ENCODE measurements at places on chromosomes 6 and 20. TPM values are rescaled to one million over a fixed set of nuclear protein-coding genes. Genes with fewer than 3 reads are reported as not detected.

Gene GABRR1
- polyA plus RNA-seq = not detected

Gene RANBP9
- polyA plus RNA-seq = 20.4 TPM

Gene HLA-DPA1
- polyA plus RNA-seq = 1.6 TPM

Gene BPIFB1
- not detected for polyA plus RNA-seq

Gene KIAA1755
- polyA plus RNA-seq = 0.44 TPM

Gene MMP24
- 18.1 TPM for polyA plus RNA-seq

Gene SLC52A3
- polyA plus RNA-seq = not detected

Gene TUBB1
- 0.02 TPM for polyA plus RNA-seq

Gene CLDN20
- not detected for polyA plus RNA-seq

Gene LAMA2
- polyA plus RNA-seq = 0.92 TPM

Gene TP53TG5
- not detected for polyA plus RNA-seq

Gene NDUFAF4
- 16.7 TPM for polyA plus RNA-seq

Gene DDR1
- 40.2 TPM for polyA plus RNA-seq

Gene LY6G6F
- polyA plus RNA-seq = not detected

Gene JPH2
- polyA plus RNA-seq = 0.75 TPM

Gene HRH3
- 0.02 TPM for polyA plus RNA-seq

Gene RFX6
- not detected for polyA plus RNA-seq

Gene AP5S1
- 10.3 TPM for polyA plus RNA-seq

Gene CFAP206
- polyA plus RNA-seq = 0.46 TPM

Gene HLA-DRA
- polyA plus RNA-seq = not detected

Gene SOX18
- not detected for polyA plus RNA-seq

Gene PLA2G7
- not detected for polyA plus RNA-seq

Gene UNC93A
- polyA plus RNA-seq = not detected

Gene ANKRD66
- polyA plus RNA-seq = not detected

Gene NOX3
- not detected for polyA plus RNA-seq

Gene KCNQ2
- 3.9 TPM for polyA plus RNA-seq

Gene PRL
- polyA plus RNA-seq = not detected

Gene KIF3B
- polyA plus RNA-seq = 23.8 TPM

Gene CEP162
- 1.4 TPM for polyA plus RNA-seq

Gene GRM1
- polyA plus RNA-seq = 0.05 TPM

Gene SIRPD
- not detected for polyA plus RNA-seq

Gene ATF6B
- polyA plus RNA-seq = 73.0 TPM

Gene SMOC2
- polyA plus RNA-seq = not detected

Gene BMP5
- 0.05 TPM for polyA plus RNA-seq

Gene HMGA1
- 433 TPM for polyA plus RNA-seq

Gene HDGFL1
- polyA plus RNA-seq = not detected

Gene EDN1
- 1.3 TPM for polyA plus RNA-seq

Gene DSP
- 0.02 TPM for polyA plus RNA-seq

Gene PI16
- polyA plus RNA-seq = 0.02 TPM

Gene EMILIN3
- polyA plus RNA-seq = 0.02 TPM

Gene STMN3
- 111 TPM for polyA plus RNA-seq

Gene UBE2C
- polyA plus RNA-seq = 82.8 TPM

Gene TDP2
- 20.0 TPM for polyA plus RNA-seq

Gene NKX2-4
- polyA plus RNA-seq = not detected

Gene LGSN
- polyA plus RNA-seq = not detected

Gene TNFRSF6B
- polyA plus RNA-seq = 8.2 TPM

Gene SLC32A1
- polyA plus RNA-seq = not detected

Gene L3MBTL1
- 8.9 TPM for polyA plus RNA-seq

Gene MLN
- not detected for polyA plus RNA-seq

Gene KPNA5
- polyA plus RNA-seq = 1.9 TPM

Gene CASS4
- 0.02 TPM for polyA plus RNA-seq

Gene SSTR4
- not detected for polyA plus RNA-seq

Gene LCA5
- 0.86 TPM for polyA plus RNA-seq

Gene PTCRA
- not detected for polyA plus RNA-seq

Gene SNPH
- 2.5 TPM for polyA plus RNA-seq

Gene FBXO9
- polyA plus RNA-seq = 61.9 TPM

Data from SK-N-SH (cell line).